ENCODE measurements at places on chromosomes 1 and 21.

DNA sequence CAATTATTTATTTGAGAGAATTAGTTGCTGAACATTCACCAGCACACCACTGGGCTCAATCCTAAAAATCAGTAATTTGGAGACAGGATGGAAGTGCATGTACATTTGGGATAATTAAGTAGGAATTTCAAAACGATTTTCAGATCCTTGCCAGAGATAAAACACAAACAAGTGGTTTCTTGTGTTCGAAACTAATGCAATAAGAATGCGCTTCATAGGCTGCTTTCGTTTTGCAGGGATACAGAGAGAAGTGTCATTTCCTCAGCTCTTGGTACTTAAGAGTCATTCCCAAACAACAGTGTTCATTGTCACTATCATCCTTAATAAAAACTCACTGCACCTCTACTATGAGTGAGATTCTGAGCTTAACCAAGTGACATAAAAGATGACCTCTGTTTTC, 20.6 kb upstream of the USP24 start:
- DNase-seq: peak; percentile 31

GRCh38 chr1:109890115-109890953, 20.3 kb upstream of the CSF1 start:
- no peak for DNase-seq

DNA sequence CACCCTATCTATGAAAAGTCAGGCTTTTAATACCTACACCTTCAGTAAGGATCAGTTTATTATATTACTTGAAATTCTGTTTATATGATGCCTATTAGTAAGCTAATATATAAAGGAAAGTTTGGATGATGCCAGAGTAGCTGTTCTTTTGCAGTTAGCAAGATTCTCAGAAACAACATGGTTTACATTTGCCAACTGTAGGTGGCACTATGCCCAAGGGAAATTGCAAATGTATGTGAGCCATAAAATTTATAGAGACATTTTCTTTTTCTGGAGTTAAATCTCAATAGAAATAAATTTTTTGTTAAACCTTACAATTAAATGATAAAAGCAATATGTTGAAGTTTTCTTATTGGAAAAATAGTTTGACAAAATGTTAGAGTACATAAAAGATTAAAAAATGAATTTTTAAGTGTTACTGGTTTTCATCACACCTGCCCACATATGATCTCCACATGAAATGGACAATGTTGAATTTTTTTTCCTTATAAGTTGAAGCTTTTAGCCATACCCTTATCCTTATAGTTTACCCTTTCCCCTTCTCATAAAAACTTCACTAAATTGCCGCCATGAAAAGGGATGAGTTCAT, 32.1 kb upstream of the EPHX4 start:
- DNase-seq: peak; percentile 23

GRCh38 chr1:30201015-30201414, 522.4 kb downstream of the MATN1 start:
- no peak for DNase-seq

DNA sequence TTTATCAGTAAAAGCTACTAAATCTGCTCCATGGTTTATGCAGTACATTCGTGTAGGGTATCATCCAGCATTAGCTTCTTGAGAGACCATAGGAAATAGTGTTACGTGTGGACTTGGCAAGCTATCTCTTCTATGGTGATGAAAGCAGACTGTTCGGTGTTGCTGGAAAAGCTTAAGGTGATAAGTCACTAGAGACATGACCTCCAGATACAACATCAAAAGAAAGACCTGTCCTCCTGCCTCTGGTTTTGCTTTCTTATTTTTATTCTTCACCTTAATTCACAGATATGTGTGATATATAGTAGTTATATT, 53.5 kb upstream of the S1PR1 start:
- DNase-seq: no peak

GRCh38 chr1:201715351-201715750, 113.6 kb upstream of the IPO9 start:
- no peak for DNase-seq

GRCh38 chr1:198212675-198213074, 55.9 kb downstream of the NEK7 start:
- peak; percentile 84 for DNase-seq

DNA sequence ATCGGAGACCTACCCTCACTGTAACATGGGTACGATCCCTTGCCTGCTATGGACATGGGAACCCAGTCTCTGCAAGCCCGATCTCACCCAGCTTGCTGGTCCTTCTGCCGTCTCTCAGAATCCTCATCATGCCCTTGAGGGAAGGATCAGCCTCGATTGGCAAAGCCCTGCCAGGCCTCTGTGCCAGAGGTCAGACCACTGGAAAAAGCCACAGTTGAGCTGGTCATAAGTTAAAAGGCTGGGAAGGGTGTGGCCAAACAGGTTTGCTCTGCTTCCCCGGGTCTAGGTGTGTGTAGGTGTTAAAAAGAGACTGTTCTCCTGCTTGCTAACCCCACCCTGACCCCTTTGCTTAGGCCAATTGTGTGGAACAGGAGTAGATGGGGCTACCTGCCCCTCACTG, 19.5 kb upstream of the PADI3 start:
- no peak for DNase-seq

GRCh38 chr1:200445213-200445612, 35.4 kb upstream of the ZNF281 start:
- DNase-seq: no peak

DNA sequence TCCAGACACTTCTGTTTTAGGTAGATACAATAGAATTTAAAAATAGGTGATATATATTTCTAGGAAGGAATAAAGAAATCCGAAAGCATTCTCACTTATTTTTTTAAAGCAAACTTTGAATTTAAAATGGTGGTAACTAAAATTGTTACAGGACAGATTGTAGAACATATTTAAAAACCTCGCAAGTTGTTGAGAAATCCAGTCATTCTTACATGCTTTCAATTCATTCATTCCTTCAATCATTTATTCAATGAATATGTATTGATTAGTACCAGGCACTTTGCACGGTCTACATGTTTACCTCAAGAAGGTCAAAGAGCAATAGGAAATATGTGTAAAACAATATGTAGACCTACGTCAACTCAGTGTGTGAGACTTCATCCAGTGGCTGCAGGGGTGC, 189.9 kb upstream of the SNX7 start:
- DNase-seq: no peak

DNA sequence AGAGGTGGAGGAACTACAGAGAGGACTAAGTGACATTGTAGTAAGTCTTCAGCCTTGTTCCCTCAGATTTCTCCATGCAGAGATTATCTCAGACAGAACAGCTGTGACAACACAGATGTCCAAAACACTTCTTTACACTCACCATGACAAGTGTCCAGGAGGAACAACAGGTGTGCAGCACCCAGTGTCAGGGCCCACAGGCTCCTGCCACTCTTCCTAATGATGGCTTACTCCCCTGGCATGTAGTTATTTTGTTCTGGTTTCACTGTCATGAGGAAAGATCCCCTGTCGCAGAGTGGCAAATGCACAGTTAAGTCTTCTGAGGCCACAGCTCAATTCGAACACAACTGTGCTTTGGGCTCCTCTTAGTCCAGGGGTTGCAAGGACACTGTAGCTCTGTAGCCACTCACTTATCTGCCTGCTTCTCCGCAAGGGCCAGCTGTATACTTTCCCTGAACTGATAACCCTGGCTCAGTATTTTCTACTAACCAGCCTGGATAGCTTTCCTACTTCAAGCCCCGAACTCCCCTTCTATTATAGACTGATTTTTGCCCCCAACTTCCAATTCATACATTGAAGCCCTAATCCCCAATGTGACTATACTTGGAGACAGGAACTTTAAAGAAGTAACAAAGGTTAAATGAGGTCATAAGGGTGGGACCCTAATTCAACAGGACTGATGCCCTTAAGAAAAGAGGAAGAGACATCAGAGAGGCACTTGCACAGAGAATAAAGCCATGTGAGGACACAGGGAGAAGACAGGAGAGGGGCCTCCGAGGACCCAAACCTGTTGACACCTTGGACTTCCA, 11.1 kb downstream of the PDZK1 start:
- DNase-seq: peak; percentile 62

- DNase-seq: no peak
Observed at GRCh38 chr1:27609210-27609555, 5.2 kb upstream of the AHDC1 start.

DNA sequence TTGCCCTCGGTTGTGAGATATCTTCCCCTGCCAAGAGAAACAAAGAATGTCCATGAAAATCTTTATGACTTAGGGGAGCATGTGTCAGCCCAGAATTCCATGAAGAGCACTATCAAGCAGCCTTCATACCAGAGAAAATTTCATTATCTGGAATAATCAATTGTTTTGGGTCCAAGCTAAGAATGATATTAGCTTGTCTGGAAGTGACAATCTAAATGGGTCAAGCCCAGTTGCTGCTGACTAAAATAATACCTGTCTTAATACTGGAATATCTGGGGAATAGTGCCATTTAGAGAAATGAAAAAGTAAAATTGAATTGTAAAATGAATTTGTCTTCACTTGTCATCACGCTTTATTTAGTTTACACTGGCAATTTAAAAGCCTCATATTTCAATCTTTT, 407.4 kb downstream of the PLA2G4A start:
- no peak for DNase-seq

- DNase-seq: no peak
Observed at GRCh38 chr1:228037401-228038386, 30.9 kb downstream of the WNT3A start.

- DNase-seq: no peak
Observed at GRCh38 chr21:17590430-17590829, 22.3 kb downstream of the BTG3 start.

DNA sequence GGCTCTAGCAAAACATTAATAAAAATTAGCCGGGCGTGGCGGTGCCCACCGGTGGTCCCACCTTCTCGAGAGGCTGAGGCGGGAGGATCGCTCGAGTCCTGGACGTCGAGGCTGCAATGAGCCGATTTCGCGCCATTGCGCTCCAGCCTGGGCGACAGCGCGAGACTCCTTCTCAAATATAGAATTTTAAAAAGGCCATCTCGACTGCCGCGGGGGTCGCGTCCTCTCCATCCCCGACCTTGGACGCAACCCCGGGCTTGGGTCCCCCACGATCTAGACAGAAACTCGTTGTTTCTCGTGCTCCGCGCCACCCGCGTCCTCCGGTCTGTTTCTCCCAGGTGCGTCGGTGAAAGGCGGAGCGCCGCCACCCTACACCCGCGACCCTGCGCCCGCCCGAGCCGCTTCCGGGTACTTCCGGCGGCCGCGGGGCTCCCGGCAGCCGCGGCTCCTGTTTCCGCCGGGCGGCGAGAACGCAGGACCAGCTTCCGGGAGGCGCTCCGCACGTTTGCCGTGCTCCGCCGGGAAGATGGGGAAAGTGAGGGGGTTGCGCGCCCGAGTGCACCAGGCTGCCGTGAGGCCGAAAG, at the start of gene SLX9:
TSS of gene SLX9 (plus strand) at position 498 of the 584 bp plus-strand sequence. CDS start at position 527, 29 bp downstream.
- DNase-seq: peak; percentile 60

DNA sequence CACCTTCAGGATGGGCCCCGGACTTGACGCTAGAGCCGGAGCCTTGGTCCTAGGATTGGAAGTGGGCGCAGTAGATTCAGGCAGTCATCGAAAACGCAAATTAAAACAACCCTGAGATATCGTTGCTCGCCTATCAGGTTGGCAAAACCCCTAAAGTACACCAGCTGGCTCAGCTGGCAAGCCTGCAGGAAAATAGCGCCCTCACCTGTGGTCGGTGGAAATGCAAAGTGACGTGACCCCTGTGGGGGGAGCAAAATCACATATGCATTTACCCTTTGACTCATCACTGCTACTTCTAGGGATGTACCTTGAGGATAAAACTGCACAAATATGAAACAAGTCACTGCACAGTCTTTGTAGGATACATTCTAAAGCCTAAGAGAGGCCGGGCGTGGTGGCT, 170.3 kb upstream of the TMEM51 start:
- DNase-seq: no peak

GRCh38 chr1:17277511-17278159, 28.7 kb downstream of the PADI3 start:
- no peak for DNase-seq

- no peak for DNase-seq
Observed at GRCh38 chr1:15153842-15154479, 414 bp downstream of the TMEM51 start.

- no peak for DNase-seq
Observed at GRCh38 chr1:204348242-204348641, 11.5 kb downstream of the PLEKHA6 start.
